ENCODE measurements at places on chromosomes 5 and 9.

GRCh38 chr5:125481506-125482465, 735.3 kb upstream of the ZNF608 start:
- peak; percentile 21 for DNase-seq

DNA sequence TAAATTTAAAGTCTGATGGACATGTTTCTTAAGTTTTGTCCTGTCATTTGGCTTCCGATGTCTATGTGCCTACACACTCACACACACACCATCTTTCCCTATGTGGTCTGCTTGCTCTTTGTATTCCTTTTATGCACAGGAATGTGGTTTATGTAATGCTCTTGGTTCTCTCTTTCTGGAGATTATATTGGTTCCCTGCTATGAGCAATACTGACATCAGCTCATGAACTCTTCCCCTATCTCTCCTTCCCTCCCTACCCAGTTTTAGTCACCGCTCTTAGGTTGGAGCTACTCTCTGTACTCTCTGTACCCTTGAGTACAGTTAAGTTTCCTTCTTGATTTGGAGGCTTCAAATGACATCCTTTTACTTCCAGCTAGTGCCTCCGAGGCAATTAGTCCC, 77.9 kb upstream of the MVB12B start:
- DNase-seq = no peak

GRCh38 chr5:137715456-137715855, 20.4 kb downstream of the KLHL3 start:
- no peak for DNase-seq

DNA sequence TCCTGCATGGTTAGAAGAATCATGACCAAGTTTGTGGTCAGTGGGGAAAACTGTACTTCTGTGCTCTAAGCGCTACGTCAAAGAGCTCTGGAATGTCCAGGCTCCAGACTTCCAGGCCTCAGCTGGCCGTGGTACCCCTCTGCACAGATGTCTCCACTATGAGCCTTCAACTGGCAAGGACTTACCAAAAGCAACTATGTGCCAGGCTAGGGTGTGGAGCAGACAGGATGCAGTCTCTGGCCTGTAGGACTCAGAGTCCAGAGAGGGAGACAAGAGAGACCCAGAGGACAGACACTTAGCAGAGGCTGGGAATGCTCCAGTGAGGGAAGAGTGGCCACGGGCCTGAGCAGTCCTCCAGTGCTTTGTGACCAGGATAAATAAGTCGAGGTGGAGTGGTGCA, 31.0 kb upstream of the TCF7 start:
- no peak for DNase-seq

DNA sequence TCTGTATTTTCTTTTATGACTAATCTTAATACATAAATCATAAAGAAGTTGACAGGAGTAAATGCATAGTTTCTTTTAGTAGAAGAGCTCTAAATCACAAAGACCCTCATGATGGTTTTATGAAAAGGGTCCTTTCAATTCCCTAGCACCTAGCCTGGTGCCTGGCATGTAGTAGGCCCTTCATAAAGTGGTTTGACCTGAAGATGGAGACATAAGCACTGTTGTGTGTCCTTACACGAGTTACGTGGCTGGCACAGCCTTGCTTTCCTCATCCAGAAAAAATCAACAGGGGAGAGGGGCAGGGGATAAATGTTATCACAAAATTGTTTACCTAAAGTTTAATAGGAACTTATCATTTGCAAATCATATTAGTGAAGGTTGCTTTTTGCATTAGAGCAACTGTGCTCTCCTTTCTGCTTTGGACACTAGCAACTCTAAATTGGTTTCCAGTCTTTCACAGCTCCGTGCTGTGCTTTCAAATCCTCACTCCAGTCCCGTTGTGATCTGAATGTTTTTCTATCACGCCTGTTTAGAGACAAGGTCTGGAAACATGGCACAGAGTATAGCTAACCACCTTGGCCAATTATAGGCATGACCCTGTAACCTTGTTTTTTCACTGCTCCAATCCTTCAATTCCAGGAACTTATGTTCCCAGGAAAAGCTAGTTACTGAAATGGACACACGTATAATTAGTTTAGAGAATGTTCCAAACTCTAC, 55.7 kb downstream of the ARL15 start:
- no peak for DNase-seq

DNA sequence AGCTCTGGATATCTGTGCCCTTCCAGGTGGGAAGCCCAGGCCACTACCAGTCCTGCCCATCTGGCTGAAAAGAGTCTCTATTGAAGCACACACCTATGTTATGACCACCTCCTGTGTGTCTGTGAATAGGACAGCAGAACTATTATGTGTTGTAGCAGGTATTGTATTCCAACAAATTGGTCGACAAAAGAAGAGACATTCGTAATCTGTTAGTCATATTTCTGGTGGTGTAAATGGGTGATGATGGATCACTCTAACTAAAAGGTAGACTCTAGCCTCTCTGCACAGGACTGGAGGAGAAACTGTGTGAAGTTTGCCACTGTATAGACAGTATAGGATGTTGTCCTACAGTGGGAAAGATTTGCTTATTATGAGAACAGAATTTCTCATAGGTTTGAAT, 416.1 kb downstream of the TMEM38B start:
- no peak for DNase-seq

GRCh38 chr9:68482548-68482947, 58.1 kb downstream of the TMEM252 start:
- DNase-seq = no peak

GRCh38 chr5:138469540-138470321, 4.5 kb downstream of the EGR1 start:
- no peak for DNase-seq

DNA sequence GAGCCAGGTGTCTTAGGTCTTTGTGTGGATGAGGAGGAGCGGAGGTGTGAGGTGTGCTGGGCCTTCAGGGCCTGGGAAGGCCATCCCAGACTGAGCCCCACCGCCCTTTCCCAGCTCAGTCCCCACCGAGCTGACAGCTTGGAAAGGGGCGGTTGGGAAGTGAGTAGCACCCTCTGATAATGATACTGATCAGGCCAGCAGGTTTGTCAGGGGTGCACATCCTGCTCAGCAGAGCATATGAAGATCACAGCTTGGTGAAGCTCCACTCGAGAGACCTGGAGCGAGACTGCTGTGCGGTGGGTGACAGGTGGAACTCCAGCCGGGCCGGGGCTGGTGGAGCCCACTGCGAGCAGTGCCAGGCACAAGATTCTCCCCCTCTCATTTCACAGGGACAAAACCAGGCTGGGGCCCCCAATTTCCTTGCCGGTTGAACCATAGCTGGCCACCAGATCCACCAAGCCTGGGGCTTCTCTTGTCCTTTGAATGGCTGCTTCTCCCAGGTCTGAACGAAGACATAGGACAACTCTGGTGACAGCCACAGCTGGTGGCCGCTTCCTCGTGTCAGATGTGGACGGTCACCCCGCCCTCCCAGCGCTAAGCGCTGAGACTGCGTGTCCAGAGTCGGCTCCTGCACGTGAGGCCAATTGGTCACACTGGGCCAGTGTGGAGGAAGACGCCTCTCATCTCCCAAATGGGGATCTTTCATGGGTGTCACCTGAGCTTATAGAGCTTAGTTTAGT, 8.3 kb downstream of the QRFP start:
- DNase-seq = no peak

GRCh38 chr5:89596821-89597220, 713.8 kb upstream of the MEF2C start:
- DNase-seq = no peak

DNA sequence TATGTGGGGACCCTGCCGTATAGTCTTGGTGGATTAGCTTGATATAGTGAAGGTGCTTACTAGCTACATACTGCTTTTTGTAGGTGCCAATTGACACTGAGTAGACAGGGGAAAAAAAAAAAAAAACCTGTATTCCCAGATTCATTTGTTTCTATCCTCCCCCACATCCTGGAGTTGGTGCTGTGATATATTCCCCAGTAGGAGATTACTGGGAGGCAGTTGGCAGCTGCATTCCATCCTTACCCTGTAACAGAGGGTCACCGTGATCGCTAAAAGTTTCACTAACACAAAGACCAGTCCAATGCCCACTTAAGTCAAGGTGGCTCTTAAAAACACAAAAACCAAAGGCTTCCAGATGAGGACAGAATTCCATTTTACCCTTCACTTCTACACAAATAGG, 27.4 kb upstream of the TOMM5 start:
- DNase-seq = no peak

- no peak for DNase-seq
Measured at GRCh38 chr9:87499424-87500017, 1.9 kb downstream of the DAPK1 start.

GRCh38 chr5:147413266-147413665, 96.6 kb downstream of the DPYSL3 start:
- DNase-seq = no peak

GRCh38 chr5:41610386-41610785, 100.0 kb upstream of the PLCXD3 start:
- no peak for DNase-seq

DNA sequence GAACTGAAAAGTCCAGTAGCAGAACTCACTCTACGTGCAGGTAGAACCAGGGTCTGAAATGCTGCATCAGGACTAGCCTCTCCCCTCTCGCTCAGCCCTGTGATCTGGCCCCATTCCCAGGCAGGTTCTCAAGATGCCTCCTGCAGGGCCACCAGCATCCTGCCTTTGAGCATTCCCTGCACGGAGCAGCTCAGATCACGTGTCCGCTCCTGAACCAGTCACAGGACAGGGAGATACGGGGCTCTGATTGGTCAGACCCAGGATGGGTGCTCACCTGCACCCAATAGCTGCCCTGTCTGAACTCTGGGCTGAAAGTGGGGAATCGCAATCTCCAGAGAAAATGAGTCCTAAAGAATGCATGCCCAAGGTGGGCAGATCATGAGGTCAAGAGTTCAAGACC, 50.8 kb downstream of the NEURL1B start:
- no peak for DNase-seq

- no peak for DNase-seq
Measured at GRCh38 chr5:151100681-151101080, 19.8 kb upstream of the TNIP1 start.

DNA sequence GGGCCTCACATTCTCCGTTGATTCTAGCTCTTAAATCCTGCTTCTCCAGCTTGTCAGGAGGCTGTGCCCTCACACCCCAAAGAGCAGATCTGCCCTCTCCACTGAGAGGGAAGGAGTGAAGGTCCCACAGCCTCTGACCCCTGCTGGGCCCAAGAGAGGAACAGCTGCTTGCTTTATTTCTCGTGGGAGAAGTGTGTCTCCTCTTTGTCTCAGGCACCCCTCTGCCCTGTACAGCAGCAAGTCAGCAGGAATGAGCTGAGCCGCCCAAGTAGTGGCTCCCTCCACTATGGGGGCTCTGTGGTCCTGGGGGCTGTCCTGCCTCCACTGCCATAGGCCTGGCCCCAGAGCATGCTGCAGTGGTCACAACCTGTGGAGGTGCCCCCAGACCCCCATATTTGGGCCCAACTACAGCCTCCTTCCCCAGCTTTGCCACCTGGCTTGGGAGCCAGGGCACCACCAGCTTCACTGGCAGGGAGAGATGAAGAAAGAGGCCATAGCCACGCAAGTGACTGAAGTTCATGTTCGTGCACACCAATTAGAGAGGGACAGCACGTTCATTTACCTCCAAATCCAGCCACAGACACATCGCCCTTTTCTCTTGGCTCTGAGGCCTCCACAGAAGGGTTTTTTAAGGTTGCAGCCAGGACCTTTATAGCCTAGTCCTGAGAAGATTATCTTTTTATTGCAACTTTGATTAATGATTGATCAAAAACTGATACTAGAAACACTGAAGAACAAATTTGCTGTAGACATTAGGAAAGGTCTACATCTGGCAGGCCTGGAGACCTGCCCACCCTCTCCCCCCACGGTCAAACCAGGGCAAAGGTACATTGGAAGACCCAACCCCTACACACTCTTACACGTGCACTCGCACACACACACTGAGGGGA, 27.5 kb downstream of the IRF1 start:
- no peak for DNase-seq

- no peak for DNase-seq
Measured at GRCh38 chr9:101275769-101276250, 109.0 kb downstream of the BAAT start.

- DNase-seq = no peak
Measured at GRCh38 chr9:121944711-121945191, 148.4 kb downstream of the TTLL11 start.

- no peak for DNase-seq
Measured at GRCh38 chr9:87372356-87372851, 125.3 kb upstream of the DAPK1 start.

- DNase-seq = no peak
Measured at GRCh38 chr9:132482196-132482813, 72.3 kb downstream of the CFAP77 start.

DNA sequence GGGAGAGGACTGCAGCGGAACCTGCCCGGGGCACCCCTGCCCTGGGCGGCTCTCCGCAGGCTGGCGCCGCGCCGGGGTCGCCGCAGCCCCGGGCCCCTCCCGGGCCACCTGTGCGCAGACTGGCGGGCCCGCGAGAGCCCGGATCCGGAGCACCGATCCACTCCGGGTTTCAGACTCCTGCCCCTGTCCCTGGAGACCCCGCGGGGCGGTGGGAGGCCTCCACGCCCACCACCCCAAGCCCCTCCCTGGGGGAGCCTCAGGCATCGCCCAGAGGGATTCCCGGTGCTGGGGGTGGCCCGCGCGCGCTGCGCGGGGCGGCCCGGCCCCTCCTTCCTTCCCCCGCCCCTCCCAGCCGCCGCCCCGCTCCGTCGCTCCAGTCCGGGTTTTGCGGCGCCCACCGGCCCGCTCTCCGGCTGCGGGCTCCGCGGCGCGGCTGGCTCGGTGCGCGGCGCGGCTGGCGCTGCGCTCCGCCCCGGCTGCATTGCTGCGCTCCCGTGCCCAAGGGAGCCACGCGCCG, at the start of gene UNC5A:
Gene UNC5A (plus strand): TSS at position 479 of the 517 bp plus-strand sequence. CDS start 192 bp downstream, outside the sequence.
- peak; percentile 69 for DNase-seq

DNA sequence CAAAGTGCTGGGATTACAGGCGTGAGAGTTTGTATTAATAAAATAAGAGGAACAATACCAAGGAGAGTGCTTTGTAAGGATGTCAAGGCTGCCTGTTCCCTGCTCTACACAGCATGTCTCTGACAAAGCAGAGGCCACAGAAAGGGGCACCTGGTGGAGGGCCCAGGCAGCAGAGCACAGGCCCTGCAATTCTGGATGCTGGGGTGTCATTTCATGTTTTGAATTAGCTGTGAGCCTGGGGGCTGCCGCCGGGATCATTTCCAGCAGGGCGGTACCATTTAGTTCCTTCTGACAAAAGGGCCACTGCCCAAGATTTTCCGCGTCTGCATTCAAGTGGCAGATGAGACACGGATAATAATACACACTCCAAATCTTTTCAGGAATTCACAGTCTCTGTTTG, 396.9 kb downstream of the GADD45G start:
- no peak for DNase-seq

- DNase-seq = no peak
Measured at GRCh38 chr5:2849429-2849828, 98.0 kb upstream of the IRX2 start.

DNA sequence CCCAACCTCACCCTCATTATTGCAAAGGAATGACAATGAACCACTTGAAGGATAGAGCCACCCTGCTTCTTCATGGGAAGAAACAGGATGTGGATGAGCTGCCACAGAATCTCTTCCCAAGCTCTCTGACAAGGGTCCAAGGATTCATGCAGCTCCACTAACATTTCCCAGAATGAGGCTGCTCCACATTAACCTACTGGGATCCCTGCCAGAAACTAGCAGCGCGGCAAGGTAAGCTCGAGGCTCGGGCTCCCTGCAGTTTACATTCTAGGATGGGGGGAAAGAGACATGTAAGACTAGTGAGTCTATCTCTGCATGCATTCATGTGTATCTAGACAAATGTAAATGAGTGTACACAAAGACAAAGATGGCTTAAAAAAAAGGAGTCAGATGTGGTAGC, 12.1 kb downstream of the DCAF12 start:
- DNase-seq = no peak

- DNase-seq = no peak
Measured at GRCh38 chr5:8613078-8613685, 744.2 kb downstream of the MTRR start.
